ENCODE measurements at places on chromosomes 7 and 10.

DNA sequence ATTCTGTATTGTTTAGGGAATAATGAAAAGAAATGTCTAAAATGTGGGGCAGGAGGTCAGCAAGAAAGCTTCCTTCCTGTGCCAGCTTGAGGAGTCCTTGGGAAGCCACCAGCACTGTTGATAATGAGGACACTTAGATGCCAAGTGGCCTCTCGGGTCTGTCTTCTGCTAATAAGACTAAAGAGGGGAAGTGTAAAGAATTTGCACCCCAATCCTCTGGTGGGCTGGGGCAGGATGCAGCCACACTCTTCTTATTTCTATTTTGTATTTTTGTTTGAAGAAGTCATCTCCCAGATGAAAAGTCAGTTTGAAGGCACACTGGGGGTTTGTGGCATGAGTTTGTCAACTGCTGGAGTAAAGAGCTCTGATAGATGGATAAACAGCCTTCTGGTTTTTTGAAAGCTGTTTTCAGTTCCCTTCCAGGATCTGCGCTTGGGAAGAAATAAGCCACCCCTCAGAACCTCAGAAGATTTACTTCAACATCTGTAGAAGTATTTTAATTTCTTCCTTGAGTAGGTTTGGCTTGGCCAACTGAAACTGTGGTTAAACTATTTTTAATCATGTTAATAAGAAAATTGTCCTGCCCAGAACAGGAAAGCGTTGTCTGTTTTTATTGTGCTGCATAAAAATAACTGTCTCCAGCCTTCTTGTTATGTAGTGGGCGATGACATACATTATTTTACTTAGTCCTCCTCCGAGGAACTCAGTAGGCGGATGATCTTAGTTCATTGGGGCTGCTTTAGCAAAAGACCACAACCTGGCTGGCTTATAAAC, 128.8 kb upstream of the GPR26 start:
- DNase-seq = no peak

- DNase-seq = no peak
These were observed 152.7 kb downstream of the GLI3 start for GRCh38 chr7:42084263-42084662.

- peak; percentile 66 for DNase-seq
These were observed 250.0 kb downstream of the BMPER start for GRCh38 chr7:34155220-34155908.

GRCh38 chr10:93871671-93872204, 22.0 kb upstream of the SLC35G1 start:
- DNase-seq = no peak

DNA sequence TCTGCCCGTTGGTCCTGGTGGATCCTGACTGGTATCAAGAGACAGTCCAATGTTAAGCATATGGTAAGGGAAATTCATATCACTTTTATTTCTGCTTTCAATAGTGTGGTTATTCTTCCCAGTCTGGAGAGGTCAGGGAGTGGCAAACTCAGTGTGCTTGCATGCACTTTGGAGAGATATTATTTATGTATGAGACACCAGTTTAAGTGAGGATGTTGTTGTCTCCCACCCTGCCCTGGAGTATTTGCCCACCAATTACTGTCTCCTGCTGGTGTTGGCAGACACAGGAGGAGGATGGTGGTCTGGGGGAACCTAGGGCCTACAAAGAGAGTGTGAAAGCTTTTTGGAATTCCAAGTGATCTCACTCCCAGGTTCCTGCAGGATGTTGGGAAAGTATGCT, 59.7 kb downstream of the OR13A1 start:
- DNase-seq = no peak

DNA sequence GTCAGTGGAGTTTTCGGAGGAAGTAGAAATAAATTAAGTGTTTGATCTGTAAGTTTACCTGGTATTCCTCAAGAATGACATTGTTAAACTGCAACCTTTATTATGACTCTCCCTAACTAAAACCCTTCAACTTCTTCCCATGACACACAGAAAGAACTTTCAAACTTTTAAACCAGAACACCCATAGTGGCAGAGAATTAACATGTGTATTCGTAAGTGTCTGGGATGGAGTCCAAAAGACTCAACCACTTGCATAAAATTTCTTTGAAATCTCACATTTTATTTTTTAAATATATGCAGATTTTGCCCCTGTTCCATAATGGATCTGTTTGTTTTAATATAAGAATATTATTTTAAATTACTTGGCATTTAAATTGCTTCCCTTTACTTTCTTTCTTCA, 54.6 kb upstream of the PLXNA4 start:
- no peak for DNase-seq

- DNase-seq = peak; percentile 52
These were observed 148.0 kb upstream of the ANK3 start for GRCh38 chr10:60537697-60538096.

DNA sequence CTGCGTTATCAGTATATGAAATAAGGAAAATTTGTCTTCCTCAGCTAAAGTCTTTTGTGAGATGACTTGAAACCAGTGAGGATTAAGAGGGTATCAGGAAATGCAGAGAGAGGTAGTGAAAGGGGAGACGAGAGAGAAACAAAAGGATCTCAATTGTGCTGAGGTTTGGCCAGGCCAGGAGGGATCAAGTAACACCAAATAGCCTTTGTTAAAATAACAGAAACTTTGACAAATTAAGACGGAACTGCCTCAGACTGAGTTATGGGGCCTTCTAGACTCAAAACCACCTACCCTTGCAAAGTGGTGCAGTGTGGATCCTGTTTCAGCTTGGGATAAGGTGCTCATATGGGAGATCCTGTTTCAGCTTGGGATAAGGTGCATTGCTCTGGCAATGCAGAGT, 263.1 kb downstream of the CREB5 start:
- no peak for DNase-seq

DNA sequence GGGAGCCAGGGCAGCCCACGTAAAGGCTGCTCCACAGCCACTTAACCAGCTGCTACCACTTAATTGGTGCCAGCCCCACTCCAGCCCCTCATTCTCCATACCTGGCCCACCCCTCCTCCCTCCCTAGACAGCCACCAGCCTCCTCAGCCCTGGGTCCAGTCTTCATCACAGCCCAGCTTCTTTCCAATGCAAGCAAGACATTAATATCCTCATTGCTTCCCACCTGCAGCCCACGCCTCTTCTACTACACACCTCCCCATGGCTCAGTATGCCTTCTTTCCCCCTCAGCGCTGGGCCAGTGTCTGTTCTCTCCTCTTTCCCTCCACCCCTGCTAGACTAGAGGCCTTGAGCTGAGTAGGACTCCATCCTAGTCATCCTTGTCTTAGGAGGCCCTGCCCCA, 33.5 kb upstream of the UNC5B start:
- no peak for DNase-seq

GRCh38 chr10:89649051-89649450, 4.0 kb upstream of the PANK1 start:
- DNase-seq = no peak

DNA sequence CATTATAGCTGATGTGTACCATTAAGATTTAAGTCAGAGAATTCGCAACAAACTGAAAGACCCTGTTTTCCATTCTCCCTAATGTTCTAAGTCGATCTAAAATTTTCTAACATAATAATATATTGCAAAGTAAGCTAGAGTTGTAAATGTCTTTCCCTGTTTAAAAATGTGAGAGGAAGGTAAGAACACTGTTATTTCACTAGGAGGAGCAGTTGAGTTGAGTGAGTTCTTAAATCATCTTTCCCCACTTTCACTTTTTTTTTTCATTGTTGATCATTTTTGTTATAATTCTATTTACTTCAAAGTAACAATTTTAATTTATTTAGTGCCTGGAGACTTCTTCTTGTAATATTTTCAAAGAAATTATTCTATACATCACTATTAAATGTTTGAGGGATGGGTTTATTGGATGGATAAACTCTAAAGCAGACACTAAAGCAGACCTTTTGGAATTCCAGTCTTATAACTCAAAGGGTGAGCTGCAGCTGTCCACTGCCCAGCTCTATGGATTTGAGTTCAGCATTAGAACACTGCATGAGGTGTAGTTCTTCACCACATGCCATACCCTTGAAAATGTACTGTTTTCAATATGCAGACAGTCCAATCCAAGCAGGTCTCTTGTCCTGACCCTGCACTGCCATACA, 181.3 kb upstream of the FZD1 start:
- peak; percentile 59 for DNase-seq

- peak; percentile 40 for DNase-seq
These were observed 2.1 kb downstream of the KIF5B start for GRCh38 chr10:32054094-32054493.

GRCh38 chr10:110865186-110865808, 6.4 kb upstream of the PDCD4 start:
- peak; percentile 61 for DNase-seq

GRCh38 chr7:80918399-80918798, 452 bp downstream of the SEMA3C start:
- DNase-seq = no peak

DNA sequence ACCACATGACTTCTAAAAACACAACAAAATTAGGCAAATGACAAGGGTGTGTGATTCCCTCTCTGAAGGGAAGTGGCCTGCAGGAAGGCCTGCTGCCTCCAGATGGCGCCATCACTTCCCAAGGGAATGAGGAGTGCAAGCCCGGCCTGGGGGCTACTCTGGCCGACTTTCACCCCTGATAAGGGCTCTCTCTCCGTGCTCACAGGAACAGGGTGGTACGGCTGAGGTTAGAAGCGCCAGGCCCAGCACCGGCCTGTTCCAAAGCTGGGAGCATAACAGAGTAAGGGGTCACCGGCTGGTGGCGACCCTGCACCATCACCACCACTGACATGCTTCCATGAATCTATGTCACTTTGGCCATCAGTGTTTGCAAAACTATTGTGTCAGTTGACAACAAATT, 13.1 kb downstream of the RBP3 start:
- DNase-seq = peak; percentile 9

DNA sequence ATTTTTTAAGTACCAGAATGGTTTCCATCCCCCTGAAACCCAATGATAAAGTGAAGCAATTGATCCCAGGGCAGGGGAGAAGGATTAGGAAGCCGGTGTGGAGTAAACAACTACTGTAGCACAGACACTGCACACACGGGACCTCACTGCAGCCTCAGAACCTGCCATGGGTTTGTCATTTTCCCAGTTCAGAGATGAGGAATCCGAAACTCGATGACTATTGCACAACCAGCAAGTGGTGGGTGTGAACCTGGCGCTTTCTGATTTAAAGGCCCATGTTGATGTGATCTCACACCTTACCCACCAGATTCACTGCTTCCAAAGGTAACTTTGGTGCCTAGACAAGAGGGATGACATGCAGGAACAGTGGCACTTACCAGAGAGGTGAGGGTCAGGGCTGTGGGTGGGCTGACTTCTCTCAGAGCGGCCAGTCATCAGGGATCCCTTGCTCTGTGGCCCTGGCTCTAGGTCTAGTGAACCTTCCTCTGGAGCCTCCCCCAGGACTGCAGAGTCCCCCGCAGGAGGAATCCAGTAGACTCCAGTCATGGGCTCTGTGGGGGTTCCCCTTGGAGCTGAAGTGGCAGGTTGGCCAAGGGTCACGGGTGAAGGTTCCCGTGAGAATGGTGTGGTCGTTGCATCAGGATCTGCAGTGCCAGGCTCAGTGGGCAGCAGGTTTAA, 62.8 kb downstream of the PKD1L1 start:
- no peak for DNase-seq

DNA sequence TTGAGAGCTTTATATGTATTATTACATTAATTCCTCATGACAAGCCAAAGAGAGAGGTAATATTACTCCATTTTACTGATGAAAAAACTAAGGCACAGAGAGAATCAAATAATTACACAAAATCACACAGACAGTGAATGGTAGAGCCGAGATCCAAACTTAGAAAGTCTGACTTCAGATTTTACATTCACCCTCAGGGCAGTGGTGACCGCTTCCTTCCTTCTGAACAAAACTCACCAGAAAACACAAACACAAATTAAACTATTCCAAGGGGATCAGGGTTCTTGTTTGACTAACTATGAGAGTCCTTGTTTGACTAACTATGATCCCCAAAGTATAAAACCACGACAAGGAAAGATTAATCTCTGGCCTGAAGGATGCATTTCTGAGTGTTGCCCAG, 67.9 kb upstream of the PTN start:
- no peak for DNase-seq

DNA sequence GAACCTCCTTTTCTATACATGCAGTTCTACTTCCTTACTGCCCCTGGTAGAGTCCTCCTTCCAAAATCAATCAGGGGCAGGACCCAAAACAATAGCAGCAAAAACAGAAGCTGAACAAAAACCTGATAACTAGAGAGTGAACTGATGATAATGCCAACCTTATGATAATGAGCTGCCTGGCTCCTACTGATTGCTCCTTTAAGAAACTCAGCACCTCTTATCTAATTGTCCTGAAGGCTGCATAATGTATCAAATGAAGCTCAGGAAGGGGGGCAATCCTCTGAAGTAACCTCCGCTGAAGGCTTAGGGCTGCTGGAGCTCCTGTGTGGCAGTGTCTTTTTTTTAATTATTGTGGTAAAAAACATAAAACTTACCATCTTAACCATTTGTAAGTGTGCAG, 257.0 kb downstream of the PHTF2 start:
- no peak for DNase-seq

DNA sequence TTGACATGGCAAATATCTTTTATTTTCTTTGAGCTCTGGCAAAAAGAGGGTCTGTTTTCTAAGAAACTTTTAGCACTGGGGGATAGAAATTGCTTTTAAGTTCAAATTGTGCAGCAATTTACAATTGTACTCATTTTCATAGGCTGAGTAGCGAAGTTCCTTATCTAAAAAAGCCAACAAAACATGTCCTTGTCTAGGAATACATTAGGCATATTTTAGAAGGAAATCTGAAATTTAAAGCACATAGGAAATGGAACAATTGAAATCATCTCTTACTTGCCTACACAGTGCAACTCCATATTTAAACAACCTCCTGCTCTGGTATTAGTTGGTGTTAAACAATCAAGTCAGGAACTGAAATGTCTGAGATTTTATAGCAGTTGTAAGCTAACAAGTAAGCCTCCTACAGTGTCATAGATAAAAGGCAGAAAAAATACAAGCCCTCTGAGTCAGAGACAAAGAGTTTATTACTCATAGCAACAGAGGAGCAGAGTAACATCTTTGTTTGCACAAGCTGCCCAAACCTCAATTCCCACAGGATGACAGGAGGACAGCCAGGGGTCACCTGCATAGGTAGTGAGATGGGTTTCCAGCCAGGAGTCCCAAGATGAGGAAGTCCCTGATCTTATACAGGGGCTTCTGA, 280.2 kb upstream of the HGF start:
- DNase-seq = peak; percentile 93

- DNase-seq = peak; percentile 48
These were observed 6.5 kb upstream of the DENND2A start for GRCh38 chr7:140646931-140647647.

GRCh38 chr7:76201732-76202665, at the start of gene SRRM3:
Gene SRRM3 (plus strand): TSS chr7:76201896. CDS start chr7:76235067, 33,171 bp downstream.
- DNase-seq = peak; percentile 2

GRCh38 chr7:114155116-114156110, 236.6 kb upstream of the PPP1R3A start:
- no peak for DNase-seq

DNA sequence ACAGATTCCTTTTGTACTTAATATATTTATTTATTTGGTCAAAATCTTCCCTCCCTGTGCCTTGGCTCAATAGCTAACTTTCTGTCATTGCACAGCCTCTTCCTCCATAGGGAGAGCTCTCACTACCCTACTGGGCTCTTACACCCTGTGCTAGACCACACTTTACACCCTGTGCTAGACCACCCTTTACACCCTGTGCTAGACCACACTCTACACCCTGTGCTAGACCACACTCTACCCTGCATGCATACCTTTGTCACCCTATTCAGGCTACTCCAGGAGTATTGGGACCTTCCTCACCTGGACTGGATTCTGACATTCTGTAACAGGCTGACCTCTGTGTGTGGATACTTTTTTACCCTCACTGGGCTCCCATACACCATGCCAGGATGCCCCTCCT, 298.5 kb upstream of the TPK1 start:
- no peak for DNase-seq

Data from renal cortical epithelial cell (primary cell).